ENCODE measurements at places on chromosomes 6 and 20. TPM values are rescaled to one million over a fixed set of nuclear protein-coding genes. Genes with fewer than 3 reads are reported as not detected.

Gene MTFR2
- polyA plus RNA-seq = 2.8 TPM

Gene SIM1
- polyA plus RNA-seq = 25.4 TPM

Gene MEA1
- polyA plus RNA-seq = 71.0 TPM

Gene LTB
- polyA plus RNA-seq = 2.0 TPM

- no peak for DNase-seq
These were observed 16.9 kb upstream of the RFPL4B start for GRCh38 chr6:112330071-112330878.

DNA sequence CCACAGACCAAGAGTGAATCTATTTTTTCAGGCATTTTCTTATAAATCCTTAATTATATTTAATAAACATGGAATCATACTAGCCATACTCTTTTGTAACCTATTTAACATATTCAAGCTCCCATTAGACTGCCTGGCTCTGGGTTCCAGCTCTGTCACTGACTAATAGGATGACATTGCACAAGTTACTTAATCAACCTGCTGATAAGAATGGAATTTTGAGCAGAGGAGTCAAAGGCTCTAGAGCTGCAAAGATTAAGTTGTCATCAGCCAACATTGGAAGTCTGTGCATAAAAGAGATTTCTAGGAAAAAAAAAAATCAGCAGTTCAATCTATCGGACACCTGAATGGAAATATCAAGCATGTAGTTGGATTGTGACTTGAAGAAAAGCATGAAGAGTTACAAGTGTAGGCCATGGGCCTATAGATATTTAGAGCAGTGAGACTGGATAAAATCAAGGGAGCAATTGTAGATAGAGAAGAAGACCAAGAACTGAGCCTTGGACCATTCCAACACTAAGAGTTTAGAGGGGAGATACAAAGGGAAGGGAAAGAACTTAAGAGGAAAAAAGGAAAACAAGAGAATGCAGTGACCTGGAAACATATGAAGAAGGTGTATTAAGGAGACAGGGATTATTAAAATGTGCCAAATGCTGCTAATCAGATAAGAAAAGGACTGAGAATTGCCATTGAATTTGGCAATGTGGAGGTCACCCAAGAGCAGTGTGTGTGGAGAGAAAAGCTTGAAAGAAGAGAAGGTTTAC, 11.0 kb upstream of the HINT3 start:
- DNase-seq = no peak

GRCh38 chr20:54940522-54940921, 465.1 kb downstream of the DOK5 start:
- DNase-seq = no peak
